ENCODE measurements at places on chromosomes 5 and 9. TPM values are rescaled to one million over a fixed set of nuclear protein-coding genes. Genes with fewer than 3 reads are reported as not detected.

DNA sequence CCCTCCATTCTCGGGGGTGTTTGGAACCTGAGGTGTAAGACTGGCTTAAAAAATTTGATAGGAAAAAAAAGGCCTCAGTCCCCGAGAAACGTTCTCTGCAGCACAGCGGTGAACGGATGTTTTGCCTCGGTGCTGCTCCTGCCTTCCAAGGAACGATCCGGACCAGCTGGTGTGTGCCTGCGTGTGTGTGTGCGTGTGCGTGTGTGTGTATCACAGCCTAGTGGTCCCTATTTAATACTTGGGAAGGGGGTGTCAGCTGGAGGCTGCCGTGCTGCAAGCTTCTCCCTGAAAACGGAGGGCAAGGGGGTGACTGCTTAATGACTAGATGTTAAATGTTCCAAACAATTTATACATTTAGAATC is 76.9 kb downstream of the LHX2 start:
- no peak for DNase-seq

DNA sequence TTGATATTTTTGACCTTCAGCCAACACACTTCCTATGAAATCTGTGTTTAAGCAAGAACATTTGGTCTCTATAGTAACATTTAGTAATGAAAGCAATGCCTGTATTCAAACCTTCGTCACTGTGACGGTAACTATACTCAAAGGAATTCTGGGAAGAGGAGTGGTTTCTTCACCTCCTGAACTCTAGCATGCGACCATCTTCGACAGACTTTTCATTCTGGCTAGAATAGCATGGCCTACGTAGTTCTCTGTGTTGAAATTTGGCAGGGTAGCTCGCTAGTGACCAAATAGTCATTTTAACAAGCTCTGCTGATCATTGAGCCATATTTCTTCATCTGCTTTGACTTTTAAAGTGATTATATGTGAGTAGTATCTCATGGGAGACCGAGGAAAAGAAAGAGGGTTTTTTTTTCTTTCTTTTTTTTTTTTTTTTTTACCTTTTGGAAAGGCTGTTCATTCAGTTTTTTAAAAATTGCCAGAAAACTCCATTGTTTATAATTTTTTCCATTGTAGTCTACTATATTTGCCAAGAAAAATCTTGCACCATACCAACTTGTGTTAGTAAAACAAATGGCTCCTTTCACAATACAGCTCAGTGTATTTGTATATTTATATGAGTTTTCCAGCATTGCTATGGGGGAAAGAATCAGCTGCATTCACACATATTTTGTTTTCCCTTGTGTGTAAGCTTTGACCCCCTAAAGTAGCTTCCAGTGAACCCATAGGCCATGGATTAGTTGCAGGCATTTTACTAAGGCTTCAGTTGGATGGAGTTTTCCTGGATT is 166.8 kb downstream of the NNT start:
- DNase-seq = peak; percentile 70

- DNase-seq = peak; percentile 69
Measured at GRCh38 chr5:91162534-91163381, 220.4 kb downstream of the ARRDC3 start.

- DNase-seq = no peak
Measured at GRCh38 chr9:129140397-129141065, 29.3 kb downstream of the PTPA start.

DNA sequence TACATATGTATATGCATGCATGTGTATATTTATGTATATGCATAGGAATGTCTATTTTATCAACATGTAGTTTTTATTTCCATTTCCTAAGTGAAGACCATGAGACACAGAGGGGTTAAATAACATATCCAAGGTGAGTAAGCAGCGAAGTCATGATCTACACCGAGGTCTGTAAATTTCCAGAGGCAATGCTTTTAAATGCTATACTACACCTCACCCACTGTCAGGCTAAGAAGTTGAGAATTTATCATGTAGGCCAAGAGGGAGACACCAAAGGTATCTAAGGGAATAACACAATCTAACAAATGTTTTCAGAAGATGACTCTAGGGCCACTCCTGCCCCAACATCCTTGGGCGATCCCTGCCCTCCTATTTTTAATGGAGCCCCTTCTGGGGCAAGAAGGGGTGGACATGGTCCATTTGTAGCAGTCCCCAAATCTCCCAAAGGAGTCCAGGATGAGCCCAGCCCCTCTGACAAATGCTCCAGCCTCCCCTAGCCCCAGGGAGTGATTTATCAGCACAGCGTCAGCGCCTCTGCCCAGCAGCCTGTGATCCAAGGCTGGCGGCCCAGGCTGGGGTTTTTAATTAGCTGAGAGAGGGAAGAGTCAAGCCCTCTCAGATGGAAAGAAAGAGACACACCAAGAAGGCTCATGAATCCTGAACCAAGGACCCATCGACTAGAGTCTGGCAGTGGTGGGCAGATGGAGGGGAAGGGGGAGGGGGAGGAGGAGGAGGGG is 339.9 kb downstream of the ASTN2 start:
- DNase-seq = no peak

DNA sequence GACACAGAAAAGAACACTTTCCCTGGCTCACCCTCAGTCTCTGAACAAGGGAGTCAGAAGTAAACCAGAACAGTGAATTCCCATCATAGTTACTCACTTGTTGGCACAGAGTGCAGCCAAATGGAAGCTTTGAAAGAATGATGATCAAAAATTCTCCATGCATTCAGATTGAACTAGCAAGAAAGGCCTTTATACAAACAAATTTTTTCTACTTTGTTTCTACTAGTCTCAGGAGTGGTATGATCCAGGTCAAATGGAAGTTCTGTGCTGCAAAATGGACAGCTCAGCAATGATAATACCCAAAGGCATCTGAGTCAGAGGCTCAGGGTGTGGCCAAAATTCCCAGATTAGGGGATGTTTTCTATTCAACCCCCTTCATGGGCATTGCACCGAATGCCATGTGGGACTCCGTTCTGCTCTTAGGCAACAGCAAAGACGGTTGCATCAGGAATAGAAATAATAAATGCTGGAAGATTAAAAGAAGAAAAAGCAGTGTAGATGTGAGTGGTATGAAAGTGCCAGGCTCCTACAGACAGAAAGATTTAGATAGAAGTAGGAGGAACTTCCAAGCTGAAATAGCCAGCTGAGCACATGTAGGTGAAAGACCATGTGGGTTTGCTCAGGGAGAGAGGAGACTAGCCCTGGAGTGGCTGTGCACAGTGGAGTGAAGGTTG is 24.0 kb upstream of the ASPN start:
- peak; percentile 86 for DNase-seq

- no peak for DNase-seq
Measured at GRCh38 chr5:17046320-17046719, 110.2 kb upstream of the MYO10 start.

DNA sequence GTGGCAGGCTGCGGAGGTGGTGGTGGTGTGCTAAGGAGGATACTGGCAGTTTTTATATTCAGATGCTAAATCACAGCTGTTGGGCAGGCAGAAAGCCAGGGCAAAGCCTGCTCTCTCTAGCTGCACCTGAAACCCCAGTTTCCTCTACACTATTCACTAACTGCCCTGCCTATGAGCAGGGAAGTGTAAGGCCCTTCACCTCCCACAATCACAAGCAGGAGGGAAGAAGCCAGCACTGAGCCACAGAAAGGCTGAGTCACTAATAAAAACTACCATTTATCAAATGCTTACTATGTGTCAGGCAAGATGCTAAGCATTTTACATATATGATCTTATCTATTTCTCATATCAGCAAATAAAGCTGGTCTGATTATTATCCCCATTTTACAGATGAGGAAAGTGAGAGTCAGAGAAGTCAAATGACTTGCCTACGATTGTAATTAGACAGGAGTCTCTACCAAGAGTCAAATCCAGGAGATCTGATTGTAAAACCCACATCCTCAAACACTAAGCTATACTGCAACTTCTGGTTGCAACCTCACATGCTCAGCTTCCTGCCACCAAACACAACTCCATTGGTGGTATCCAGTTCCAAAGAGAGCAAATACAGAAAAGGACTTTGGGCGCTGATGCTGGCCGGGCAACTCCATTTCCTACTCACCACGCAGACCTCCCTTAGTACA is 17.7 kb upstream of the IL6ST start:
- DNase-seq = no peak

DNA sequence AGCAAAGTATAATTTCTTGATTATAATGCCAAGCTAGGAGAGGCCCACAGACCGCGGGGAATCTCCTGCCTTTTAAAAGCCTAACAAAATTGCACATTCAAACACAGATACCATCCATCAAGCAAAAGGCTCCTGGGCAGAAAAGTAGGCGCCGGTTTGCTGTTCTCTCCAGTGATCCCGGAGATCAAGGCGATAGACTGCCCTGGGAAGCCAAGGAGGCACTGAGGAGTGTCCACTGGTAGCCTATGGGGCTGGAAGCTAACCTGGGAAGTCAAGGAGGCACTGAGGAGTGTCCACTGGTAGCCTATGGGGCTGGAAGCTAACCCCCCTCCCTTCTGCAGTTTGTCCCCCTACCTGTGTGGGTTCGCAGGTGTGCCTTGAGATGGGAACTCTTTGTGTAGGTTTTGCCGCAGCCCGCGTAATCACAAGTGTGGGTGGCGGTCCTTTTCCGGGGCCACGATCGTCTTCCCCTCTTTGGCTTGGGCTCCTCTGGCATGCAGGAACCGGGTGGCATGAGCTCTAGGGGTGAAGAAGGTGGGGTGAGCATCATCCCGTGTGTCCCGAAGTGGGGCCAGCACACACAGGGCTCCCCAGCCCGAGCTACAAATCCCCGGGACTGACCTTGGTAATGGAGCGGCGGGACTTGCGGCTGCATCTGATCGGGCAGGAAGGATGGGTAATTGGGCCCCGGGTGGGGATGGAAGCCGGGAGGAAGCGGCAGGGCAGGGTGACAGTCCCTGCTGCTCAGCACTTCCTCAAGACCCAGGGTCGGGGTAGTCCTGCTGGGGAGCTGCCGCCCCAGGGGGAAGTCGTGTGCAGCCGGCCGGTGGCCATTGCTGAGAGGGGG is 2.7 kb downstream of the KLF4 start:
- DNase-seq = no peak

TAL2 gene
- polyA plus RNA-seq = not detected

HCN1 gene
- not detected for polyA plus RNA-seq

PRXL2C gene
- 4.1 TPM for polyA plus RNA-seq

Data from AG04450 (cell line).